Astrocyte of the cerebellum (primary cell): ENCODE measurements at places on chromosomes 6 and 20.

- DNase-seq, result no peak
These were observed 24.5 kb upstream of the ULBP3 start for GRCh38 chr6:150093397-150093796.

- DNase-seq, result peak; percentile 12
These were observed 10.1 kb downstream of the MAP3K5 start for GRCh38 chr6:136782021-136782770.

DNA sequence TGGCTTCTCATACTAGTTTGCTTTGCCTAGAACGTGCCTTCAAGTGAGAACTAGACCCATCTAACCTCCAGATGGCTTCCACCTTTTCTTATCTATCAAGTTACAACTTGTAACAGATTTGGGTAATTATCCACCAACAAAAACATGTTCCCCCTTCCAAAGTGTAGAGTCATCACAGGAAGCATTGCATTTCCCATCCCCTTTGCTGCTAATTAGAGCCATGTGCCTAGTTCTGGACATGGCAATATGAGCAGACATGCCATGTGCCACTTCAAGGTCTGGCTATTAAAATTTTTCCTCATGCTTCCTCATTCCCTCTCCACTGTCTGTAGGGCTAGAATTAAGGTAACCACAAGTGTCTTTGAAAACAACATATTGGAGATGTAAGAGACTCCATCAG lies 814.4 kb downstream of the TENT5A start:
- DNase-seq, result no peak

- DNase-seq, result no peak
These were observed 56.5 kb downstream of the OR2J2 start for GRCh38 chr6:29227235-29227634.

GRCh38 chr20:56690531-56691175 lies 61.5 kb downstream of the TFAP2C start:
- no peak for DNase-seq

GRCh38 chr6:4403023-4403752 lies 267.8 kb upstream of the ECI2 start:
- DNase-seq, result no peak

GRCh38 chr20:10562899-10563298 lies 110.9 kb downstream of the JAG1 start:
- no peak for DNase-seq

- peak; percentile 13 for DNase-seq
These were observed at the start of gene ME1 for GRCh38 chr6:83430611-83431544. Gene ME1 (minus strand): TSS chr6:83431051. CDS start chr6:83430954, 97 bp downstream.

DNA sequence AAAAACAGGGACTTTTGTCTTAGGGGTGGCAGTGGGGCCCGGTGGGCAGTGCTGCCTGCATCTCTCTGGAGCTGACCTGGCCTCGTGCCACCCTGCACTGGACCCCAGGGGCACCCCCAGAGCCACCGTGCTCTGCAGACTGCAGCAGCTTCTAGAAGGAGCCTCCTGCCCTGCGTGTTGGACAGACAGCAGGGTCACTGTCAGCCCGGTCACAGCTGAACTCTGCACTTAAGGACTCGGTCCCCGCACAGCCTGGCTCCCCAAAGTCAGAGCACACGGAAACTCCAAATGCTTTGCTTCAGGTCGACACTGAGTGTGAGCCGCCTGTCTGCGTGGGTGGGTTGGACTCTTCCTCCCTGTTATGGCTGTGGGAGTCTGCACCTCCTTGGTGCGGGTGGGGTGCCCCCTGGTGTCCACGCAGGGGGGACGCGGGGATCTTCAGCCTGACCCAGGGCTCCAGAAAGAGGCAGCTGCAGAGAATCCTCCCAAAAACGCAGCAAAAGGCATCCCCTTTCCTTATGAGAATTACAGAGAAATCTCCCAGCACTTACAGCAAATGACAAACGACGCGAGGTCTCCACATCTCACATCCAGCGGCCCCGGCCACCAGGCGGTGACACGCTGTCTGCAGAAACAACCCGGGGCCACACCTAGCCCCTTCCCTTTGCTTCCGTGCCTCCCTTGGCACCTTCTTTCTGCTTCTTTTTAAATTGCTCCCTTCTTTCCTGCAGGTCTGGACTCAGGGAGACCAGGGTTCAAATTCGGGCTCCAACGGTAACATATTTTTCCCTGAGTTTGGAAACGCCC lies 36.3 kb upstream of the DACT2 start:
- no peak for DNase-seq

- no peak for DNase-seq
These were observed 8.1 kb downstream of the PTPN1 start for GRCh38 chr20:50518270-50518721.

DNA sequence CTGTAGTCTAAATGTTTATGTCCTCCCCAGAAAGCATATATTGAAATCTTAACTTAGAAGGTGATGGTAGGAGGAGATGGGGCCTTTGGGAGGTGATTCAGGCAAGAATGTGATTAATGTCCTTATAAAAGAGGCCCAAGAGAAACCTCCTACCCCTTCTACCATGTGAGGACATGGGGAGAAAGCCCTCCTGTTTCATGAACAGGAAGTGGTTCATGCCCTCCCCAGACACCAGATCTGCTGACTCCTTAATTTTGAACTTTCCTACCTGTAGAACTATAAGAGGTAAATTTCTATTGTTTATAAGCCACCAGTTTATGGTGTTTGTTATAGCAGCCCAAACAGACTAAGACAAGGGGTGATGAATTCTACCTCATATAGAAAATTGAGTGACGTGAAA lies 8.7 kb upstream of the ECT2L start:
- DNase-seq, result no peak

DNA sequence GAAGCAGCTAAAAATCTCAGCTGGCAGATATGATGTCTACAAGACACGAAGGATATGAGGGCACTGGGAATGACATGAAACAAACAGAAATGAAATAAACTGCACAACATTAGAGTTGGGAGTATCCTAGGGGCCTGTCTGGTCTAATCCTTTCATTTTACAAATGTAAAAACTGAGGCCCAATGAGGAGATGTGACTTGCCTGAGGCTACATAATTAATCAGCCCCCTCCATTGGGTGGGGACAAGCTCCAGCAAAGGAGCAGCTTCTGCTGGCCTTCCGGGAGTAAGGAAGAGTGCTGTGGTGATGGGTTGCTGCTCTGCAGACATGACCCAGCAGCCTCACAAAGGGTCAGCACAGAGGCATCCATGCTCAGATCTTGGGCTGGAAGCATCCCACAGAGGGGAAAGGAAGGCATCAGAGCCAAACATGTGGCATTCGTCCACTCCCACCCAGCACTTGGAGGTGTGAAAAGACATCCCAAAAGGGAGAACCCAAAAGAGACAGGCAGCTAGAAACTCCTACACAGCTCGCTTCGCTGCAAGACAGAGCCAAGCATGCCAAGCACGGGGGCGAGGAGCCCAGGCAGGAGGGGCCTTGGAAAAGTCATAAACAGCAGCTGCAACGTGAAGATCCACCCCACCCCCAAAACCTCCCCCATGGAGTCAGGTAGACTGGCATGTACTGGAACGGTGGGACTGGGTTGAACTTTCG lies 183.7 kb downstream of the UNC5CL start:
- no peak for DNase-seq

- no peak for DNase-seq
These were observed 22.0 kb downstream of the TPD52L1 start for GRCh38 chr6:125175466-125176048.

DNA sequence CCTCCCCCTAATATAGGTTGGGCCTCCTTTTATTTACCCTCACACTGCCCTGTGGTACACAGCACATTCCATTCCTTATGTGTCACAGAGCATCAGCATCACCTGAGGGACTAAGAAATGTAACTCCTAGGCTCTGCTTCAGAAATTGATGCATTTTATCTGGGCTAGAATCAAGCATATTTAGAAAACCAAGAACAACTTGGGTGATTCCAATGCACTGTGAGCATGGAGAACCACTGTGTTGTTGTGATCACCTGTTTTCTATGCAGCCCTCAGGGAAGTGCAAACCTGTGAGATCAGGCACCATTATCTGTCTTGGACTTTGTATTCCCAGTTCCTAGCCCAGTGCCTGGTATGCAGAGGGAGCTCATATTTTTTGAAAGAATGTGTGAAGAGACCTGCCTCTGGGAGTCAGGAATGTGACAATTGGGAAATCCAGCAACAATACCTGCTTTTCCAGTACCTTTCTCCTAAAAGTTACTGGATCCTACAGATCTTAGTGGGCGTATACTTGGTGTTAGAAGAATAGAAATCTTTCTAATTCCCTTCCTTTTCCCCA lies 7.0 kb downstream of the KAT14 start:
- DNase-seq, result no peak

DNA sequence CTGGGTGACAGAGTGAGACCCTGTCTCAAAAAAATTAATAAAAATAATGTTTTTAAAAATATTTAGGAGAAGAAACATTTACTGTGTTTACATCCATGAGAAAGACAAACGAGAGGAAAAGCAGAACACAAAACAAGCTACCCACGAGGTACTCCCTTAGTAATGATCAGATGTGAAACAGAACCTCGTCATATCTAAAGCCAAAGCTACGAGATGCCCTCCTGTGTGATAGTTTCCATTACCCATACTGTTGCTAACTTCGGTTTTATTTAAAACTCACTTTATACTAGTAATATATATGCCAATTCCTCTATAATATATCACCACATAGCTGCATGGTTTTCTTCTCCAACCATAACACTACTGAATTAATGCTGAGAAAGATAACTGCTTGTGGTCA lies 21.1 kb downstream of the SUMO4 start:
- DNase-seq, result no peak

- DNase-seq, result no peak
These were observed 62.9 kb downstream of the SUN5 start for GRCh38 chr20:32941155-32941885.

GRCh38 chr6:168713839-168714238 lies 272.9 kb downstream of the SMOC2 start:
- no peak for DNase-seq

DNA sequence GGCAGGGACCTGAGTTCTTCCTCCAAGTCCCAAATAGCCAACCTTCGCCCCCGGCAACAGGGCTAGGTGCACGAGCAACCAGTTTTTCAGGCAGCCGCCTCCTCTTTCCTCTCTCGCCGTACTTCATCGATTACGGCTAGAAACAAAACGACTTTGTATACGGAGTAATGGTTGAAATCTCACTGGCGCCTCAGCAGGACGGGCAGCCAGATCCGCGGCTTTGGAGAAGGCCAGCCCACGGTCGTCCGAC lies 333 bp upstream of the SMIM13 start:
- no peak for DNase-seq

- DNase-seq, result no peak
These were observed 152.6 kb downstream of the TSHZ2 start for GRCh38 chr20:53124803-53125202.
